ENCODE measurements at places on chromosomes 2 and 18. TPM values are rescaled to one million over a fixed set of nuclear protein-coding genes. Genes with fewer than 3 reads are reported as not detected.

GRCh38 chr2:207718521-207718920 lies 7.1 kb downstream of the CCNYL1 start:
- no peak for DNase-seq

Gene KCNS3
- total RNA-seq = 6.8 TPM

- no peak for DNase-seq
Measured at GRCh38 chr2:228581731-228582130, 400.2 kb upstream of the SPHKAP start.

- DNase-seq = peak; percentile 83
Measured at GRCh38 chr18:3044931-3045698, 32.2 kb upstream of the LPIN2 start.

Gene CCDC85A
- not detected for total RNA-seq

Gene RAB6C
- not detected for total RNA-seq

DNA sequence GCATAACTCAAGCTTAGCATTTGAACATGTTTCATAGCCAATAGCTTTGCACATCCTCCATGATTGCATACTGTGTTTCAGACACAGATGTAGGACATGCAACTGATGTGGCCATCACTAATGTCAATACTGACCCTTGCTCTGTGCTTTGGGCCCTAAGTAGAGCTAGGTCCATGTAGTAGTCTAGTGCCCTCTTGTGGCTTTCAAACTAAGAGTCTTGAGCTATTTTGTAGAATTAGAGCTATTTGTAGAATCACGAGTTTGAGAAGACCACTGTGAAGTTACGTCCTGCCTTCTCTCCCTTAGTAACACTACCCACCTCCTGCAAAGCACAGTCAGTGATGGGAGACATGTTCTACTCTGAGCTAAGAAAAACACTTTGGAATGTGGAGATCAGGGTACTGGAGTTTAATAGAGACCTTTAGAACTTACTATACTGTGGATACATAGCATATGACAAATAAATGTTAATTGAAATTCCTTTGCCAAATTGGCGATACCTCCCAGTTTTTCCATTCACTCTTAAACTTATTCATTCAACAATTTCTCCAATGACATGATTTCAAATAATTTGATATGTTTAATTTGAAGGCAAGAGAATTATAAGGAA lies 306.5 kb upstream of the TNP1 start:
- no peak for DNase-seq

DNA sequence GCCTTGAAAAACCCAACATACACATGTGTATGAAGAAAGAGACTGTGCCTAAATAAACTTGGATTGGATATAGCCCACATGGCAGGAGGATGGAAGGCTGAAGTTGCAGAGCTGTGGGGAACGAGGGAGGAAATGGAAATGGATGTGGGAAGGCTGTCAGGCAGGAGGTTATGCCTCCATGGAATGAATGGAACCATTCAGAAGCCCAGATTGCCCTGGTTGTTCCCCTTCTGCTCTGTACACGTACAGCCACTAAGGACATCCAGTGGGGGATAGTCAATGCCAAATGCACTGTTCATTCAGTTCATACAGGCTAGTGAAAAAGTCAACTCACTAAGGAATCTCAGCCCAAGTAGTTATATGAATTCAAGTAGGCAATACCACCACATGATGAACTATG lies 463.7 kb downstream of the TNS1 start:
- DNase-seq = no peak

DNA sequence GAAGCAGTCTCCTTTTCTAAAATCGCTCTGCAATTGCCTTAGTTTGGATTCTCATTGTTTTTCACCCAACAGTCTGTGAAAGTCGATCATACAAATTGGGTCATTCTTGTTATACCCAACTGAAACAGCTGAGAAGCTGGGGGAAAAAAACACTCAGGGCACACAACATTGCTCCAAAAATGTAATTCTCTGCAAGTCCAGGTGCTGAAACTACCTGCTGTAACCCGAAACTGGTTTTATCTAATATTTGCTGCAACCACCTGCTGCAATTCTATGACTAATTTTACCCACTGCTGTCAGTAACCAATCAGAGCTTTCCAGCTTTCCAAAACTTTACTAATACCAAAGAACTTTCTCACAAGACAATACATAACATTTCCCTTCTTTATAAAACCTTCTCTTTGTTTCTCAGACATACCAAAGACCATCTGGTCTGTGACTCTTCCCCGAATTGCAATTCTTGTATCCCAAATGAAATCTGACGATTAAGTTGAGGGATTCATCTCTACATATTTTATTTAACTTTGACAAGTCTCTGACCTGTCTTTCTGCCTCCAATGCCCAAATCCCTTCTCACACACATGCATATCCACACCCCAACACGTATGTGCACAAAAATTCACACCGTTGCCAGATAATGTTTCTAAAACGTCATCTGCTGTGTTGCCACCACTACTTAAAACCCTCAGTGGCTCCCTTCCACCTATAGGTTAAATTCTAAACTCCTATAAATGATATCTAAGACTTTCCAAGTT lies 198.3 kb downstream of the PIEZO2 start:
- DNase-seq = no peak

Gene LIMS4
- total RNA-seq = 0.30 TPM

Gene STARD6
- not detected for total RNA-seq

GRCh38 chr2:234496835-234497593 lies at the start of gene ARL4C:
Gene ARL4C, minus strand, starts transcription at chr2:234497081. Its CDS starts 495 bp downstream, at chr2:234496586.
- DNase-seq = peak; percentile 83

DNA sequence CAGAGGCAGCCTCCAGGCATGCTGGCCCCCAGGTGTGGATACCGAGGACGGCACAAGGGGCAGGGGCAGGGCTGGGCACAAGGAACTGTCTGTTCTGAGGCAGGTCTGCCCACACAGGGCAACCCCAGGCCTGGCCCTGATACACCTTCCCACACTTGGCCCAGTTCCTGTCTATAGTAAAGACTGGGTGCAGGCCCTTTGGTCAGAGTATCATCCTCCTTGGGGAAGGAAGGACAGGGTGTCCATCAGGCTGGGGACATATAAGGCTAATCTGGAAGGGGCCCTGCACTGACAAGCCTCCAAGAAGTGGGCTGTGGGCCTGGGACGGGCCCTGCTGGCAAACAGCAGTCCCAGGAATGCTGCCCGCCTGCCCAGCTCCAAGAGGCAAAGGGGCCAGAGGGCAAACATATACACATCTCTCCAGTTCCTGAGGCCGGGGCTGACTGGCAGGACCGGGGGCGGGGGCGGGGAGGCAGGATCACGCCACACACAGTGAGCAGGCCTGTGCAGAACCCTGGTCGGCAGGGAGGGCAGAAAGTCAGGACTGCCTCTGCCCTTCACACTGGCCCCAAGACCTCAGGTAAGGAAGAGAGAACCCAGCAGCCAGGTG lies 18.9 kb downstream of the SDC1 start:
- peak; percentile 84 for DNase-seq

- no peak for DNase-seq
Measured at GRCh38 chr2:182543741-182544525, 117.1 kb upstream of the PDE1A start.

GRCh38 chr2:192124571-192124970 lies 70.2 kb downstream of the TMEFF2 start:
- no peak for DNase-seq

Gene IL18RAP
- total RNA-seq = 2.7 TPM

- DNase-seq = no peak
Measured at GRCh38 chr2:86646865-86647264, 23.2 kb upstream of the RNF103 start.

Gene YES1
- total RNA-seq = 47.8 TPM

DNA sequence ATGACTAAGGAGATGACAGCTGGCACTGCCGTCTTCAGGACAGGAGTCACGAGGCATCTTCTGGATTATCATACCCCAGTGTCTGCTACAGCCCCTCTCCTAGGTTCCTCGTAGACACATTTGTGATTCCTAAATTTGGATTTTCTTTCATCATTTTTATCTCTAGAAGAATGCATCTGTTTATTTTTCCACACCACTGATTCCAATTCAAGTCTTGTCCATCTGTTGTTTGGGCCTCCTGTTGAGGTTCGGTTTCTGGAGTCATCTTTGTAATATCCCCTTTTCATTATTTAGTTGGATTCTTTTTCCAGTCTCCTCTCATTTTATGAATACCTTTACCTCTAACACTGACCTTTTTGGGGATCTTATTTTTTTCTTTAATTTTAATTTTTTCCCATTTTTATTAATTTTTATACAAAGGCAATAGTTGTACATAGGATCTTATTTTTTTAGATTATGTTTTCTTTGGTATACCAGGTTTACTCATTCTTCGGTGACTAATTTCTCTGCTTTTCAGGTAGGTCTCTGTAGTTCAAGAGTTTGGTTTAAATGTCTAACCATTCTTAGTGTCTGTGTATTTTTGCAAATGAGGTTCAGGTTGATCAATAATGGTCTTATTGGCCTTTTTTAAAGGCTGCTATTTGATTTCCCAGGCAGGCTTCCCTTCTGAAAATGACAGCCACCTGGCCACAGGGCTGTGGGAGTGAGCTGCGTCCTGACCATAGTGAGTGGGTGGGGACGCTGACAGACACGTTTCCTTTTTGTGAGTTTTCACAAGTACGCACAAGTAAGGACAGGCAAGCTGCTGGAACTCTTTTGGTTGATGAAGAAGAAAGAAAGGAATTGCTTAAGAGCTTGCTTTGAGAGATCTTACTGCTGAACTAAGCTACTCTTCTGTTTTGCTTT lies 34.5 kb downstream of the FARP2 start:
- no peak for DNase-seq

Gene CLK1
- 54.2 TPM for total RNA-seq

DNA sequence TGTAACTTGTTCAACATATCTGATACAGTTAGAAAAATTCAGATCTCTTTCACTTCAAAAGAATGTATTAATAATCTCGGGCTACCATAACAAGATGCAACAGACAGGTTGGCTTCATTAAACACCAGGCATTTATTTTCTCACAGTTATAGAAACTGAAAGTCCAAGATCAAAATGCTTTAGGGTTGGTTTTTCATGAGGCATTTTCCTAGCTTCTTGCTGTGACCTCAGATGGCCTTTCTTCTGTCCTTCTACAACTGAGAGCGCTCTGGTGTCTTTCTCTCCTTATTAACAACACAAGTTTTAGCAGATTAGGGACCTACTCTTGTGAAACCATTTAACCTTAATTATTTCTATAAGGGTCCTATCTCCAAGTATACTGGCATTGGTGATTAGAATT lies 452.5 kb downstream of the ZNF804A start:
- DNase-seq = no peak

GRCh38 chr18:32930695-32931301 lies 158.0 kb upstream of the KLHL14 start:
- no peak for DNase-seq

Gene NYAP2
- total RNA-seq = not detected

Gene UGT1A10
- total RNA-seq = not detected

Gene GMCL1
- total RNA-seq = 6.6 TPM

Gene POTEE
- total RNA-seq = not detected

- DNase-seq = peak; percentile 28
Measured at GRCh38 chr2:71606244-71606643, 152.9 kb downstream of the DYSF start.

GRCh38 chr2:48174503-48174902 lies 268.2 kb upstream of the FBXO11 start:
- no peak for DNase-seq

DNA sequence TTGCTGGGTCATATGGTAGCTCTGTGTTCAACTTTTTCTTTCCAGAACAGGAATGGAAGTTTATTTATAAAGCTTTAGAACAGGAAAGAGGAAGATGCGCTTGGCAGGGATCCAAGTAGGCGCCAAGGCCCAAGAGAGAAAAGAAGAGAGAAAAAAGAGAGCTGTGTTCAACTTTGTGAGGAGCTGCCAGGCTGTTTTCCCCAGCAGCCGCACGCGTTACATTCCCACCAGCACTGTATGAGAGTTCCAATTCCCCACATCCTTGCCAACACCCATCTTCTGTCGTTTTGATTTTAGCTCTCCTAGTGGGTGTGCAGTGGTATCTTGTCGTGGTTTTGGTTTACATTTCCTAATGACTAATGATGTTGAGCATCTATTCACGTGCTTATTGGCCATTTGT lies 51.4 kb downstream of the KCNF1 start:
- no peak for DNase-seq

- no peak for DNase-seq
Measured at GRCh38 chr2:105393373-105394055, 5.3 kb downstream of the FHL2 start.

DNA sequence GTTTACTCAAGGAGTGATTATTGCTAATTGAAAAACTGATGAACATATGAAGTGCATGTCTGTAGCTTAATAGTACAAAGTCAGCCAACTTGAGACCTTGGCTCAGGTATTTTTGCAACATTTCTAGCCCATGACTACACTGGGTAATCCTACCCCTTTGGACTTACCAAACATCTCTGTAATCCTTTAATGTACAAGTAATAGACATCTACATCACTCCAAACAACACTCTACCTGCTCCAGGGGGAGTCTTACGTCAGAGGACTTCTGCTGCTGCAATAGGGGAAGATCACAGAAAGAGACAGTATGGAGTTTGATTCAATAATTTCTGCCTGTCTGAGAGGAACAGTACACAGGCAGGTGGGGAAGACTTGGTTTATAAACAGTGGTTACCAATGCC lies 54.0 kb downstream of the IWS1 start:
- DNase-seq = no peak
